CD4-positive, alpha-beta T cell treated with Interleukin-10 for 1 hour (primary cell): ENCODE measurements at places on chromosomes 16 and 17.

- no peak for DNase-seq
These were observed 109.3 kb upstream of the CHMP6 start for GRCh38 chr17:80882323-80882722.

- DNase-seq, result no peak
These were observed 287.6 kb downstream of the MAP2K6 start for GRCh38 chr17:69702078-69702477.

GRCh38 chr17:53659181-53659580 lies 163.5 kb upstream of the KIF2B start:
- no peak for DNase-seq

DNA sequence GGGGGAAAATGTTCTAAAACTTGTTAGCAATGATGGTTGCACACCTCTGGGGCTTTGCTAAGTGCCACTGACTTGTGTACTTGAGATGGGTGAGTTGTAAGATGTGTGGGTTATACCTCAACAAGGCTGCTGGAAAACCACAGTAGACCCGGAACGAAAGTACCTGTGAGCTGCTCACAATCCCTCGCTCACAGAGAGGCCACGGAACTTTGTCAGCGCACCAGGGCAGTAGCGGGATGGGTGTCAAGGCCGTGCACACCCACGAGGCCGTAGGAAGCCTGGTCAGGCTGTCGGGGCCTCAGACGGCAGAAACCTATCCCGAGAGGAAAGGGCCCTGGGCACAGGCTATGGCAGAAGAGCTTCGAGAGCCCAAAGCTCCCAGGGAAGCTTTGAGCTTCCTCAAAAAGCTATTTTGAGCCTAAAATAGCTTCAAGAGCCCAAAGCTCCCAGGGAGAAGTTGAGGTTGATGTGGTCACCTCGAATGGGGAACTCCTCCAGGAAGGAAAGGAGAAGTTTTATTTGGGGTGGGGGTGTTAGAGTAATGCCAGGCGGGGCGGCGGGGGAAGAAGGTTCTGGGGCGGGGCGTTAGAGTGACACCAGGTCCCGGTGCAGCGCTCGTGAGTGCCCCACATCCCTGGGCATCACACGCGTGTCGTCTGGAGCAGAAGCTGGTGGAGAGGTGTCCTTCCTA lies 19.0 kb downstream of the CBFA2T3 start:
- peak; percentile 17 for DNase-seq

DNA sequence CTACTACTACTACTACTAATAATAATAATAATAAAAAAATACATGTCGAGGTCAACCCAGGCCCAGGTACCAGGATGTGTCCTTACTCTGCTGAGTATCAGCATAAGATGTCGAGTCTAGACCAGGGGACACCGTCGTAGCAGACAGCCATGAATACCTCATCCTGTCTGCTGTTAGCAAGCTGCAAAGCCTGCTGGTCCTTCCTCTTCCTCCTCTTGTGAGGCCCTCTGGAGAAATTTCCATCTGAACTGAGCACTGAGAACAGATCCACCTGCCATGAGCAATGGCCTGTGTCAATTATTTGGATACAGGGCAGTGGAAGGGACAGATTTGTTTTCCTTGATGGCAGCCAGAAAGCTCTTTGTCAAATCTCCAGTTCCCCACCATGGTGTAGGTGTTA lies 168.5 kb downstream of the XYLT1 start:
- DNase-seq, result no peak

- peak; percentile 19 for DNase-seq
These were observed 3.8 kb downstream of the HOXB2 start for GRCh38 chr17:48541036-48541576.

GRCh38 chr17:38333635-38334295 lies 10.0 kb downstream of the GPR179 start:
- peak; percentile 18 for DNase-seq

DNA sequence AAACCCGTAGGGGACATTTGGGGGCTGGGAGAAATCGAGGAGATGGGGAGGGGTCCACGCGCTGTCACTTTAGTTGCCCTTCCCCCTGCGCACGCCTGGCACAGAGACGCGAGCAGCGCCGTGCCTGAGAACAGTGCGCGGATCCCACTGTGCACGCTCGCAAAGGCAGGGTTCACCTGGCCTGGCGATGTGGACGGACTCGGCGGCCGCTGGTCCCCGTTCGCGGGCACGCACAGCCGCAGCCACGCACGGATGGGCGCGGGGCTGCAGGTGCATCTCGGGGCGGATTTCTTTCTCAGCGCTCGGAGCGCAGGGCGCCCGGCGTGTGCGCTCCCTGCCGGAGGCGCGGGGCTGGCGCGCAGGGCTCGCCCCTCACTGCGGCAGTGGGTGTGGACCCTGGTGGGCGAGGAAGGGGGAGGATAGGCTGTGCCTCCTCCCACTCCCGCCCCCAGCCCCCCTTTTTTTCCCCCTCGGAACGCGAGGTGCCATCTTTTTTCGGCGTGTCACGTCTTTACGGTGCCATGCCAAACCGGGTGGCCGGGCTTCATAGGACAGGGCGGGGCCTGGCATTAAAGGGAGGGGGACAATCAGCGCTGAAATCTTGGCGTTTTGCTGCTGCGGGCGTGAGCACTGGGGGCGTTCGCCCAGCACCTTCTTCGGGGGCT lies 1.1 kb downstream of the MAPT start:
- DNase-seq, result peak; percentile 29

- DNase-seq, result no peak
These were observed 45.1 kb downstream of the RBFOX3 start for GRCh38 chr17:79565606-79566250.

DNA sequence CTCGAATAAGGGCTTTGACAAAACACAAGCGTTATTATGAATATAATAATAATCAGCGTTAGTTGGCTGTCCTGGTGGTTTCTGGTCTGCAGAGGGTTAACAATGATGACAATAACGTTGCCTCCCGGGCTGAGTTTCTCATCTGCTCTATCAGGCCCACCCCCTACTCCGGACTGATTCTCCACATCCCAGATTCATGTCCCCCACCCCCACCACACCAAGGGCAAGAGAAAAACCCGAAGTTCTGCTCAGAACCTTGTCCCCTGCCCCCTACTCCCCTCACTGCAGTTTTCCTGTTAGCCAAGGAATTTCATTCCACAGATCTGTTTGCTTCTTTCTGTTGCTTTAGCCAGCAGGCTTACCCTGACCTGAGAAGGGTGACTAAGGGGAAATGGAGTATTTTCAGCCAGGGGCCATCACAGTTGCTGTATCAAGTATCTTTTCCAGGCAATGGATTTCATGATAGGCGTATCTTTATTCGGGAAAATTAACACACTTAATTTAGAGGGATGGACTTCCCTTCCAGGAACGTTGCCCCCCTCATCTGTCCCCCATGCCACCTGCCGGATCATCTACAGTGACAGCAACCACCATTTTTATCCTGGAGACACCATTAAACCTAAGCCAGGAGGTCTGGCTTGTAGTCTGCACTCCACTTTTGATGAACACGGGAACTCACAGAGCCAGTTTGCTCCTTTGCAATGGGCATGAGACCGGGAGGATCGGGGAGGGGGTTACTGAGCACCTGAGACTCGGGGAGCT lies 23.7 kb downstream of the ALOX15 start:
- DNase-seq, result no peak

DNA sequence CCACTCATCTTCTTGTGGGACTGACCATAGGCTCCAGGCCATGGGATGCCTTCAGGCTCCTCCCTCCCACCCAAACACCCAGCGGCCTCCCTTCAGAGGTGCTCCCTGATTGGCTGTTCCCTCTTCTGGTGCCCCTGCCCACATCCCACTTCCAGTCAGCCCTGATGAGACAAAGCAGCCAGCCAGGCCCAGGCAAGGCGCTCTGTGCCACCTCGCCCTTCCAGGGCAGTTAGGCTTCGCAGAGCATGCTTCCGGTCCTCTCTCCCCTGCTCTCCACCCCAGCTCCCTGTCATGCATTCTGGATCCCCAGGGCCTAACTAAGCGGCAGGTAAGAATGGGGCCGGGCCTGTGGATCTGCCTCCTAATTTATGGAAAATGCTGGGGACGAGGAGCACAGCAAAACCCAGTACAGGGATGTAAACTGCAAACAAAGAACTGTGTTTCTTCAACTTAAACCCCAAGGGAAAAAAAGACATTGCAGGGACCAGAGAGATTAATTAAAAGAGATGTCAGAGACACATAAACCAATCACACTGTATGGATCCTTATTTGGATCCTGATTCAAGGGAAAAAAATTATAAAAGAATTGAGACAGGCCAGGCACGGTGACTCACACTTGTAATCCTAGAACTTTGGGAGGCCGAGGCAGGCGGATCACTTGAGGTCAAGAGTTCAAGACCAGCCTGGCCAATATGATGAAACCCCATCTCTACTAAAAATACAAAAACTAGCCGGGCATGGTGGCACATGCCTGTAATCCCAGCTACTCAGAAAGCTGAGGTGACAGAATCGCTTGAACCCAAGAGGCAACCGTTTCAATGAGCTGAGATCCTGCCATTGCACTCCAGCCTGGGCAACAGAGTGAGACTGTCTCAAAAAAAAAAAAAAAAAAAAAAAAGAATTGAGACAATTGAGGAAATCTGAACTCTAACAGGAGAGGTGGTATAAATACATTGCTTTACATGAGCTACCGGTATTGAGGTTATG lies 26.0 kb downstream of the ZDHHC7 start:
- no peak for DNase-seq

GRCh38 chr16:57316390-57317017 lies 32.0 kb upstream of the PLLP start:
- no peak for DNase-seq

DNA sequence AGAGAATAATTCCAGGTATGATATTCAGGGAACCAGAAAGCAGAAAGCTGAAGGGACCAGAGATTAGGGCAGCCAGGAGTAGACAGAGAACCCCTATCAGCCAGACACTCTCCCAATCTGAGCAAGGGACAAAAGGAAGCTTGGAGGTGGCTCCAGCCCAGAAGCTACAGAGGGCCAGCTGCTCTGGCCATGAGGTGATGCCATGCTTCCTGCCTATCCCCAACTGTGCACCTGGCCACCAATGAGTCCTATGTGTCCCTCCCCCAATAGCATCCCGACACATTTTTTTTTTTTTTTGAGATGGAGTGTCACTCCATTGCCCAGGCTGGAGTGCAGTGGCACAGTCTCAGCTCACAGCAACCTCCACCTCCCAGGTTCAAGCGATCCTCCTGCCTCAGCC lies 30.0 kb downstream of the NSMCE1 start:
- DNase-seq, result no peak

DNA sequence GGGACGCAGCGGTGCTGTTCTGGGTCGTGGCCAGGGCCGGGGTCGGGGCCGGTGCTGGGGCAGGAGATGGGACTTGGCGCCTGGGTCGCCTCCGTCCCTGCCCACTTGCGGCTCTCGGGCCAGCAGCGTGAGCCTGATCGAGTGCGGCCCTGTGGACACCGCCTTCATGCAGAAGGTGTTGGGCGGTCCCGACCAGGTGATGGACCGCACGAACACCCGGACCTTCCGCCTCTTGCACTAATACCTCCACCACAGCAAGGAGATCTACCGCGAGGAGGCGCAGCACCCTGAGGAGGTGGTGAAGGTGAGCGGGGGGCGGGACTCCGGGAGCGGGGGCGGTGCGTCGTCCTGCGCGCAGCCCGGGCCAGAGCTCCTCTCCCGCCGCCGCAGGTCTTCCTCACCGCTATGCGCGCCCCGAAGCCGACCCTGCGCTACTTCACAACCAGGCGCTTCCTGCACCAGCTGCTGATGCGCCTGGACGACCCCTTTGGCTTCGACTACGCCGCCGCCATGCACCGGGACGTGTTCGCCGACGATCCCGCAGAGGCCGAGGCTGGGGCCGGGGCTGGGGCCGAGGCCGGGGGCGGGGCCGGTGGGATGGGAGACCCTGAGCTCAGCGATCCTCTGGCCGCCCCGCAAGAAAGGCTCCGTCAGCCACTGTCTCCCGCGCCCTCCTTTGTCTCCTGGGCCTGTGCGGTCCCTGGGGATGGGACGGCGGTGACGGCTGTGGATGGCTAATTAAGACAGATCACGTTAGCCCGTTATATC lies 4.5 kb upstream of the HSD17B1 start:
- peak; percentile 82 for DNase-seq

- no peak for DNase-seq
These were observed 29.2 kb downstream of the SOCS3 start for GRCh38 chr17:78330570-78331224.

GRCh38 chr17:18957831-18958230 lies 5.9 kb downstream of the SLC5A10 start:
- DNase-seq, result no peak

- no peak for DNase-seq
These were observed 6.1 kb downstream of the PRSS36 start for GRCh38 chr16:31143694-31144148.

- no peak for DNase-seq
These were observed 30.5 kb downstream of the BAIAP2 start for GRCh38 chr17:81065500-81065899.

DNA sequence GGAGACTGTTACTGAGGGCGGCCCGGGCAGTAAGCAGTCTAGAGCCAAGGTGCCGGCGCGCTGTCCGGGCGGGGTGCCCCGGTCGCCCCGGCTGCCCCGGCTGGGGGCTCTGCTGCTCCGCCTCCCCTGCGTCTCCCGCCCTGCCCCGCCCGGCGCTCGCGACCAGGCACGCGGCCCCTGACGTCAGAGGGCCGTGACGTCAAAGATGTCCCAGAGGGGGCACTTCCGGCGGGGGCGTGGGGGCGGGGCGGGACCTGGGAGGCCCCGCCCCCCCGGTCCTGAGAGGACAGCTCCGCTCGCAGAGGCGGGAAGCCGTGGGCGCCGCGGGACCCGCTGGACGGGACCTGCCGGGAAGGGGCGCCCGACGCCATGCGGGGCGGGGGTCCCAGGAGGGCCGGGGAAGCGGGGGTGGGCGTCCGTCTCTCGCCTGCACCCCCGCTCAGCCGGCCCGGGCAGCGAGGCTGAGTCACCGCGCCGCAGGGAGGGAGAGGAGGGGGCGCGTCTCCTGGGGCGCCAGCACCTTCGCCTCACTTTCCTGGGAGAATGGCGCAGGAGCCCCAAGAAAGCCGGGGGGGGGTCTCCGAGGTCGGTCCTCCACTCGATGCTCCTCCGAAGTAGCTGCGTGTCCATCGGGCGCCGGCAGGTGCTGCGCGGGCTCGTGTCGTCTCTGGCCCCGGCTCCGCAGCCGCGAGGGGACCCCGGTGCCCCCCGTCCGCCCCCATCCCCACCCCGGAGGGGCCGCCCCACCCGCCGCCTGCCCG lies 4.4 kb upstream of the HIC1 start:
- DNase-seq, result peak; percentile 84

- DNase-seq, result no peak
These were observed 40.6 kb downstream of the PRKCB start for GRCh38 chr16:23876256-23876896.

GRCh38 chr17:49680314-49680713 lies 2.4 kb upstream of the SPOP start:
- no peak for DNase-seq

GRCh38 chr17:38867968-38868816 lies 1.7 kb upstream of the LASP1 start:
- no peak for DNase-seq

DNA sequence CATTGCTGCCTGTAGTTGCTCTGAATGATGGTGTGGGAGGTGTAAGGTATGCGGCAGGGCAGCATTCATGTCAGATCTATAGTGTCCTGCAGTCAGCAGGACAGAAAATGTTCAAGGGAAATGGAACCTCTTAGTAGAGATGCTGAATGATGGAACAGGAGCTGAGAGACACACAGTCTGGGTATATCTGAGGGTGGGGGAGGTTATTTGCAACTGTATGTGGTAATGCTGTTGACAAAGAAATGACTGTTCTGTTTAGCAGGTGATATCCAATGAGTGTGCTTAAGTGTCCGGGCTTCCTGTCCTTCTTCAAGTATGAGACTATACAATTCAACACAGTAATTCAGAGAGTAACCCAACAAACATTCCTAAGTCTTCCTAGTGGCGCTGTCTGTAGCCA lies 46.6 kb downstream of the STH start:
- no peak for DNase-seq
